ENCODE measurements at places on chromosomes 1 and 21. TPM values are rescaled to one million over a fixed set of nuclear protein-coding genes. Genes with fewer than 3 reads are reported as not detected.

DNA sequence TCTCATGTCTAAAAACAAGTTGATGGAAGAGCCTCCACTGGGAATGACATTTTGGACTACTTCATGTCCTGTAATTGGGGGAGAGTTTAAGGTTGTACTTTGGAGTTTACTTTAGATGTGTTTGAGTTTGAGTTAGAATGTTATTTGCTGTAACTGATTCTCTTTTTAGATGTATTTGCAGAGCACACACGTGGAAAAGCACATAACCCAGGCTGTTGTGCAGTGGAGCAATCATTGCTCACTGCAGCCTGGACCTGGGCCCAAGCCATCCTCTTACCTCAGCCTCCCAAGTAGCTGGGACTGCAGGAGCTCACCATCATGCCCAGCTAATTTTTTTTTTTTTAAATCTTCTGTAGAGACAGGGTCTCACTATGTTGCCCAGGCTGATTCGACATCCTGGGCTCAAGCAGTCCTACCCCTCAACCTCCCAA lies 36.7 kb upstream of the SH3D21 start:
- peak overlapping the region; percentile 61 for H3K27ac ChIP-seq
- H3K4me3 ChIP-seq = no peak overlapping the region
- peaks cover 49% of the 10 kb centered on the region for H3K4me1 ChIP-seq
- H3K36me3 ChIP-seq = peaks cover 39% of the 10 kb centered on the region
- H3K27me3 ChIP-seq = no peaks in the 10 kb centered on the region
- no peak for DNase-seq

- no peak overlapping the region for H3K27ac ChIP-seq
- no peaks in the 10 kb centered on the region for H3K4me1 ChIP-seq
- H3K36me3 ChIP-seq = no peaks in the 10 kb centered on the region
- no peak for DNase-seq
- H3K27me3 ChIP-seq = no peaks in the 10 kb centered on the region
- H3K4me3 ChIP-seq = no peak overlapping the region
Observed at GRCh38 chr1:63557365-63557987, 34.2 kb downstream of the EFCAB7 start.

DNA sequence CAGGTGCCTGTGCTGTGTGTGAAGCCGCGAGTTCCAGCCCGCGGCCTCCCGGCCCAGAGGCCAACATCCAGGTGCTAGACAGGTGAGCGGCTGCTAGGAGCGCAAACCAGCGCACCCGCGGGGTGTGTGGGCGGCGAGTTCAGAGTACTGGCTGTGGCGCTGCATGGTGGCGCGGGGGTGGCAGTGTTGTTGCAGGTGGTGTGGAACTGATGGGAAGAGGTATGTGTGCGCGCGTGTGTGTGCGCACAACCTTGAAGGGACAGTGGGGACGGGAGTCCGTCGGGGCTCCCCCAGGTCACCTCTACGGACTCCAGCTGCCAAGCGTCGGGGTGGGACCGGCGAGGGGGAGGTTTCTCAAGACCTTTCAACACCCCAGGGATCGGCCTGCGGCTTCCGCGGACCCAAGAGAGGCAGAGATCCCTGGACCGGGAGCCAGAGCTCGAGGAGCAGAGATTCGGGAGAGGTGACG lies 433 bp upstream of the DMBX1 start:
- H3K36me3 ChIP-seq = no peaks in the 10 kb centered on the region
- peak overlapping the region; percentile 64 for H3K4me3 ChIP-seq
- peaks cover 95% of the 10 kb centered on the region for H3K27me3 ChIP-seq
- H3K4me1 ChIP-seq = peaks cover 22% of the 10 kb centered on the region
- DNase-seq = no peak

GRCh38 chr21:19218163-19218562 lies 814.6 kb upstream of the TMPRSS15 start:
- no peaks in the 10 kb centered on the region for H3K36me3 ChIP-seq
- DNase-seq = no peak
- H3K4me3 ChIP-seq = no peak overlapping the region
- H3K4me1 ChIP-seq = no peaks in the 10 kb centered on the region

DNA sequence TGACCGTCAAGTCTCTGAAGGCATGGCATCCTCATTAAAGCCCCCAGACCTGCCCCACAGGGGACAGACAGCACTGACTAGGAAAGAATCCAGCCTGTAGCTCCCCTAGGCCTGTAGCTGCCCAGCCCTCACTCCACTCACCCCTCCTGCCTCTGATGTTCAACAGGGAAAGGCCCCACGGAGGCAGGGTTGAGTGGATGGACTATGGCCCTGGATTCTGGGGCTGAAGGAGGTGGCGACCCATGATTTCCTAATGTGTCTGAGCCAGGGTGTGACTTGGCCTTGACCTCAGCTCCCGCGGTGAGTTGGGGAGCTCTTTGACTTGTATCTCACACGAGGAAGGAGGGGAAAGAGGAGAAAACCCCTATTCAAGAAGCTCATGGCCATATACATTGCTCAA lies 238.5 kb upstream of the CSF3R start:
- no peaks in the 10 kb centered on the region for H3K36me3 ChIP-seq
- H3K27ac ChIP-seq = no peak overlapping the region
- no peak for DNase-seq
- H3K4me1 ChIP-seq = no peaks in the 10 kb centered on the region

GRCh38 chr21:36606287-36606982 lies 92.5 kb upstream of the SIM2 start:
- peaks cover 21% of the 10 kb centered on the region for H3K27me3 ChIP-seq
- no peaks in the 10 kb centered on the region for H3K4me1 ChIP-seq
- no peaks in the 10 kb centered on the region for H3K36me3 ChIP-seq
- no peak overlapping the region for H3K4me3 ChIP-seq
- H3K27ac ChIP-seq = no peak overlapping the region

DNA sequence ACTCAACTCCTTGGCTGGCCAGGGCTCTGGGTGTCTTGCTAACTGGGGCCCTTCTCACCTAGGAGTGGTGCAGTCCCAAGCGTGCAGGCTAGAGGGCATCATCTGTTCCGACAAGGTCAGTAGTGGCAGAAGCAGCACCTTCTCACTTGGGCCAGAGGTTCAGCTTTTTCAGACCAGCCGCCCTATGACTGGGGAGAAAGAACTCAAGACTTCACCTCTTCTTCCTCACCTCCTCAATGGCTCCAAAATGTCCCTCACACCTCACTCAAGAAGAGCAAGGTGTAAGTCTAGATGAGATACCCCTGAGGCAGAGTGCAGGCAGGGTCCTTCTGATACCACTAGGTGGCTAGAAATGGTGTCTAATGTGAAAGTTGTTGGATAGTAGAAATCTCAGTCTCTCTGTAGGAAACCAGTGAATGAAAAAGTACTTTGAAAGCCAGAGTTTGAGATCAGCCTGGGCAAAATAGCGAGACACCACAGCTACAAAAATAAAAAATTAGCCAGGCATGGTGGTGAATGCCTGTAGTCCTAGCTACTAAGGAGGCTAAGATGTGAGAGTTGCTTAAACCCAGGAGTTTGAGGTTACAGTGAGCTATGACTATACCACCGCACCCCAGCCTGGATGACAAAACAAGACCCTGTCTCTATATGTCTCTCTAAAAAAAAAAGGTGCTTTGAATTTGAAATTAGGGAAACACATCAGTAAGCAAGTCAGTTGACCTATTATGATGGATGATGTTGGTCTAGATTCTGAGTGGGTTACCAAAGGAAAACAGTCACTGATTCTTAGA lies 8.6 kb upstream of the IL20 start:
- H3K4me1 ChIP-seq = no peaks in the 10 kb centered on the region
- no peak overlapping the region for H3K4me3 ChIP-seq
- no peaks in the 10 kb centered on the region for H3K27me3 ChIP-seq
- DNase-seq = no peak

DNA sequence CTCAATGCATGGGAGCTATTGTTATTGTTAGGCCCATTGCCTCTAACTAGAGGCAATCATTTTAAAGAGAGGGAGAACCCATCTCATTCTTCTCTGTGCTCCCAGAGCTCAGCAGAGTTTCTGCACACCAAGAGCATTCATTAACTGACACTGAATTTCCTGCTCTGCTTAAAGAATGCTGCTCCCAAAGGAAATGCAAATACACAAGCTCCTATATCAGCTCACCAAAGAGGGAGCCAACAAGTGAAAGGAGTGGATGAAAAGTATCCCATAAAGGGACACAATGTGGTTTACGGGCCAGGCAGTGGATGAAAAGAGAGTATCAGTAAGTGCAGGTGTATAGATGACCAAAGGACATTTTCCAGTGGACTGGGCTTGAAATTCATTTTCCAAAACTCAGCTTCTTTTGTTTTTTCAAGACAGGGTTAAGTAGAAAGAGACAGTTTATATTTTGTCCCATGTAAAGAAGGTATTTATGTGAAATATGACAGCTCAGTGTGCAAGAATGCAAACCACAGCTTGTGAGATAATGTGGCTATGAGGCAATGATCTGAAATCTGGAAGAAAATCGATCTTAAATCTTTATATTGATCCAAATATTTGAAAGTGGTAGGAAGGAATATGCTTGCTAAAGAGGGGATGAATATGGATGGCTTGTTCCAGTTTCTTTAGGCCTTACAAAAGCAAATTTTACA lies 207.7 kb upstream of the CAMK1G start:
- H3K27me3 ChIP-seq = no peaks in the 10 kb centered on the region
- no peak overlapping the region for H3K27ac ChIP-seq
- DNase-seq = no peak

DNA sequence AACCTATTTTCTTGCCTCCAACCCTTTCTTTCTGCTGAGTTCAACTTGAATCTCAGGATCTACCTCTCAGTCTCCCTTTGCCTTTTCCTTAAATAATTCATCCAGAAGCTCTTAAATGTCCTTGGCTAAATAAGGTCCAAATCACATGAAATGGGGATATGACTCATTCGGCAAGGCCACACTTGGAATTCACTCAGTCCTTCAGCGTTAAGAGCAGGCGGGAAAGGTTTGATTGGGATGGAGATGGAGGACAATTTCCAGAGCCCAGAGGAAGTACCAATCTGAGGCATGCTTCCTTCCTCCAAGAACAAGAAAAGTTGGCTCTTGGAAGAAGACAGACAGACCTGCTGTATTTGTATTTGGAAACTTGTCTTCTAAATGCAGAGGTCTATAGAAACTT lies 128.5 kb downstream of the PROX1 start:
- no peaks in the 10 kb centered on the region for H3K4me1 ChIP-seq
- no peaks in the 10 kb centered on the region for H3K27me3 ChIP-seq
- H3K4me3 ChIP-seq = no peak overlapping the region
- no peak for DNase-seq
- H3K36me3 ChIP-seq = no peaks in the 10 kb centered on the region

DNA sequence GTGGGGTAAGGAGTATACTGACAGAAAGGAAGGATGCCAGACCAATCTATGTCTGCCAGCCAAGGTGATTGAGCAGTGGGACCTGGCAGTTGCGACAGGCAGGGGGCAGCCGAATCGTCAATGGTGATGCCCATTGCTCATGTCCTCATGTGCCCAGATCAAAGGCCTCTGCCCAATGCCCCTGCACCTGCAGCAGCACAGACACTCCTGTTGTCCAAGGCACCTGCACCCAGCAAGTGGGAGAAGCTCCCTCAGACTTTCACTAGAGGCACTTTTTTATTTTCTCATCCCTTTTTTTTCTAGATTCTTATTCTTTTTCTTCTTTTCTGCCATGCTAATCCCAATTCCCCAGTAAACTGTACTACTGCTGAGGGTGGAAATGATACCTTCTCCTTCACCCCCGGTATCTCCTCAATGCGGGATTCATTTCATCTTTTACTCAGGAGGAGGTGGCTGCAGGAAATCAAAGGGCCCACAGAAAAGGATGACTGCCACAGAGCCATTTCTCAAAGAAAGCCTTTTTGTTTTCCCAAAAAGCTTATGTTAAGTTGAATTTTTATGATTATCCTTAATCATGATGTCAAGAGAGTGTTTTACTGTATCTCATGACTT lies 332.0 kb downstream of the PAPPA2 start:
- H3K36me3 ChIP-seq = no peaks in the 10 kb centered on the region
- H3K27ac ChIP-seq = no peak overlapping the region
- no peak for DNase-seq
- no peaks in the 10 kb centered on the region for H3K27me3 ChIP-seq
- no peak overlapping the region for H3K4me3 ChIP-seq

DNA sequence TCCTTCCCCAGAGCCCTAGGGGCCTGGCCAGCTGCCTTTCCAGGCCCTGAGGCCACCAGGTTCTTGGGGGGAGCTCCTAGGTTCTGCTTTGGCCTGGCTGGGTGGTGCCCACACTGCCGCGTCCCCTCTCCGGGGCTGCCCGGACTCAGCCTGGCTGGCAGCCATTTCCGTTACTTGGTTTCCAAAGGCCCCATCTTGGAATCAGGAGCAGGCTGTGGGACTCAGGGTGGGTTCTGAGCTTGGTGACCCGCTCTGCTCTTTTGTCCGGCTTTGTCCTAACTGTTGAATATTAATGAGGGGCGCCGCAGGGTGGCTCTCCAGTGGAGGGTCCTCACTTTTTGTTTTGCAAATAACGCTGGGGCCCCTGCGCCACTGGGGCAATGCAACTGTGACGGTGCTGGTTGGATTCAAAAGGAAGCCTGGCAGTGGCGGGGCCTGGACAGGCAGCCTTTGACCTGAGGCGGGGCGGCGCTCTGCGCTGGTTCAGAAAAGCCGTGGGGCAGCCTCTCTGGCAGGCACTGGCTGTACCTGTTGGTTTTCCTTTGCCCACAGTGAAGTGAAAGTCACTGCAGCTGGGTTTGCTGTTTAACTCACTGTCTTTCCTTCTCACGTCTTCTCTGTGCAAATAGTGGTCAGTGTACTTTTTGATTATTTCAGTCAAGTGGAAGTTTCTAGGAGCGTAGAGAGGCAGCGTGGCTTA lies 20.2 kb downstream of the SKI start:
- no peaks in the 10 kb centered on the region for H3K27me3 ChIP-seq
- H3K4me1 ChIP-seq = peaks cover 81% of the 10 kb centered on the region
- no peaks in the 10 kb centered on the region for H3K36me3 ChIP-seq
- no peak overlapping the region for H3K27ac ChIP-seq
- H3K4me3 ChIP-seq = peak overlapping the region; percentile 28

- peaks cover 7% of the 10 kb centered on the region for H3K4me1 ChIP-seq
- DNase-seq = no peak
- H3K27me3 ChIP-seq = no peaks in the 10 kb centered on the region
- no peaks in the 10 kb centered on the region for H3K36me3 ChIP-seq
- no peak overlapping the region for H3K4me3 ChIP-seq
Observed at GRCh38 chr1:52857443-52857842, 14.9 kb downstream of the ZYG11A start.

DNA sequence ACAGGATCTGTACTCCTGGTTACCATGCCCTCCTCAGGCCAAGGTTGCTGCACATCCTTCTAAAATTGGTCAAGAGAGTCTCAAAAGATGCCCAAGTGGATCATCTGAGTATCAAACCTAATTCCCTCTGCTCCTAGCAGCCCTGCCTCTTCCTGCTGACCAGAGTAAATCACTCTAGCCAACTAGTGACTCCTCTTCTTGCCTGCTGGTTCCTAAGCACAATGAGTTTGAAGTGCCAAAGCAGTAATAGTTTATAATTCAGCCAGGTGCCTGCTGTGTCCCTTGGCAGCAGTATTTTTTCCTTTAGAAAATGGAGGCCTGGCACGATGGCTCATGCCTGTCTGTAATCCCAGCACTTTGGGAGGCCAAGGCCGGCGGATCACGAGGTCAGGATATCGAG lies 137.9 kb upstream of the CAMK1G start:
- no peak overlapping the region for H3K27ac ChIP-seq
- peaks cover 3% of the 10 kb centered on the region for H3K27me3 ChIP-seq
- no peaks in the 10 kb centered on the region for H3K36me3 ChIP-seq
- no peaks in the 10 kb centered on the region for H3K4me1 ChIP-seq
- H3K4me3 ChIP-seq = no peak overlapping the region
- no peak for DNase-seq

- peak overlapping the region; percentile 94 for H3K27ac ChIP-seq
- DNase-seq = peak; percentile 87
- peaks cover 14% of the 10 kb centered on the region for H3K4me1 ChIP-seq
- no peaks in the 10 kb centered on the region for H3K36me3 ChIP-seq
Observed at GRCh38 chr1:45304311-45305081, 22.2 kb upstream of the HPDL start.

SPRR2E gene
- not detected for total RNA-seq

B3GALT2 gene
- total RNA-seq = 0.15 TPM

LRRC7 gene
- total RNA-seq = not detected

SCAMP3 gene
- 54.4 TPM for total RNA-seq

ZSWIM5 gene
- total RNA-seq = 0.50 TPM

ZNF648 gene
- total RNA-seq = 0.06 TPM

F3 gene
- 3.6 TPM for total RNA-seq

S100A10 gene
- total RNA-seq = 41.8 TPM
